ENCODE measurements at places on chromosomes 2 and 18. TPM values are rescaled to one million over a fixed set of nuclear protein-coding genes. Genes with fewer than 3 reads are reported as not detected.

DNA sequence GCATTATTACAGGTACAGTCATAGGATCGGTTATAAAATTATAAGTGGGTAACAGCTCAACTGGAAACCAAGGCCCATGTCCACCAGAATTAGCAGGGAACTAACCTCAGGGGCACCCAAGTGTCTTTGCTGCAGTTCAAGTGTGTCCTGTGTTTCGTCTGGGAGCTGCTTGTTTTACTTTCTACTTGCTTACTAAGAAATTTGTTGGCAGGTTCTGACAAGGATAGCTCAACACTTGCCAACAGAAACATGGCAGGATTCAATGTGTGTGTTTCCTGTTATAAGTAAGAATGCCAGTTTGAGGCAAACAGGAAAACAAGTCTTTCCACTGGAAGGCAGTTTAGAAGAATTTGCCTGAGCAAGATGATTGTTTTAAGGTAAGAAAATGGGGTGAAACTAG, 104.5 kb downstream of the EPHA4 start:
- DNase-seq, result no peak

- DNase-seq, result no peak
Measured at GRCh38 chr2:221064880-221065279, 507.2 kb downstream of the EPHA4 start.

DNA sequence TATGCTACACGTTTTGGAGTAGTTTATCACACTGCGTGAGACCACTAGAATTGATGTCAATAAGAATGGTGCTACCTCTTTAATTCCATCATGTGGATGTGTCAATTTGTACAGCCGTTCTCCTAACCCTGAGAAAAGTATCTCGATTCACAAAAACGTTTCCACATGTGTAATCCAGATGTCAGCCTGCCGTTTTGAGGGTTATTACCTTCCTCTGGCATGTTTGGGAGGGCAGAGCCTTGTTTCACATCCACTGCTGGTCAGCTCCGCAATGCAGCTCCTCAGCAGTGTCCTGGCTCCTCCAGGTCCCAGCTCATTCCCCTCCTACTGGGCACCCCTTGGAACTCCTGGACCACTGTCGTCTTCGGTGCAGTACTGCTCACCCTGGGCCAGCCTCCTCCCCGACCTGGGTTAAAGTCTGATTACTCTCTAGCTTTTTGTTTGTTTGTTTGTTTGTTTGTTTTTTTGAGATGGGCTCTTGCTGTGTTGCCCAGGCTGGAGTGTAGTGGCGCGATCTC, 34.6 kb downstream of the COPS7B start:
- no peak for DNase-seq

- DNase-seq, result no peak
Measured at GRCh38 chr2:96835830-96836229, 8.0 kb downstream of the ANKRD23 start.

- DNase-seq, result no peak
Measured at GRCh38 chr2:30691948-30692828, 115.1 kb downstream of the CAPN13 start.

DNA sequence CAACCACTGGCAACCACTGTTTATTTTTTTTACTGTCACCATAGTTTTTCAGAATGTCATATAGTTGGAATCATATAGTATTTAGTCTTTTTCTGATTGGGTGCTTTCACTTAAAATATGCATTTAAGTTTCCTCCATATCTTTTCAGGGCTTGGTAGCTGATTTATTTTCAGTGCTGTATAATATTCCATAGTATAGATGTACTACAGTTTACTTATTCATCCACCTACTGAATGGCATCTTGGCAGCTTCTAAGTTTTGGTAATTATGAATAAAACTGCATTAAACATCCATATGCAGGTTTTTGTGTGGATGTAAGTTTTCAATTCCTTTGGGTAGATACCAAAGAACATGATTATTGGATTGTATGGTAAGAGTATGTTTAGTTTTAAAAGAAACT, 23.0 kb downstream of the CFAP221 start:
- DNase-seq, result no peak

DNA sequence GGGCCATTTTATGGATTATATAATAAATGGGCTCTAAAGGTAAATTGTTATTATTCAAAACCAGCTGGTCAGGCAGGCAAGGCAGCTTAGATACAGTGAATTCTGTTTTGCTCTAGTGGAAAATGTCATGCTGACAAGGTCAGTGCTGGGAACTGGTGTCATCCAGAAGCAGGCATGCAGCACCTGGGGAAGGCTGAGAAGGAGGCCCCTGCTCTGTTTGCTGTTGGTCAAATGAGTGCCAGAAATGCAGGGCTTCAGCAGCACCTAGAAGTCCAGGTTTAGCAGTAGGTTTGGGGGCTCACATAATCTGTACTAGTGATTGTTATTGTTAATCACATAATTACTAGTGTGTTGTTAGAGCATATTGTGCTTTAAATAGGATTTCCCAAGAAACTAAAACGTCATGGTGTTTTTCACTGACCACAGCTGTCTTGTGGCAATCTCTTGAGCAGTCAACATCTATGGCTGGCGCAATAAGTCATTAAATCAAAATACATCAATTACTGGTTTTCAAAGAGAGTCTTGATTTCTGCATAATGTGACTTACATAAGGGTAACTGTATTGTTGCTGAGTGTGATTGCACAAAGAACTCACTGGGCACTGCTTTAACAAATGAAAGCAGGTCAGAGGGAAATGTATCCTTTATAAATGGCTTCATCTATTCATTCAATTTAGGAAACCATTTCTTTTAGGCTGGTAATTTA, 99.1 kb downstream of the MYO3B start:
- DNase-seq, result no peak

DNA sequence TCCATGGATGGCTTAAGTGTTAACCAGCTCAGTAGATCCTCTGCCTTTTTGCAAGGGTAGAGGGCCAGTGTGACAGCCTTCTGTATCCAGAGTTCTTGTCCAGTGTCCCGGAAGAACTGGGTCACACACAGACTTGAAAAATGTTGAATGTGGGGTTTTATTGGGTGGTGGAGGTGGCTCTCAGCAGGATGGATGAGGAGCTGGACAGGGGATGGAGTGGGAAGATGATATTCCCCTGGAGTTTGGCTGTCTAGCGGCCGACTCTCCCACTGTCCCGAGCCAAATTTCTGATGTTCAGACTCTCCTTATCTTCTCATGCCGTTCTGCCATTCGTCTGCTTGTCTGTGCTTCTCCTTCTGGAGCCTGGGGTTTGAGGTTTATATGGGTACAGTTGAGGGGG, 72.6 kb downstream of the MYO3B start:
- no peak for DNase-seq

GRCh38 chr2:120669121-120669952, 66.3 kb upstream of the GLI2 start:
- no peak for DNase-seq

- DNase-seq, result no peak
Measured at GRCh38 chr2:7497178-7497577, 580.0 kb downstream of the RNF144A start.

- DNase-seq, result no peak
Measured at GRCh38 chr2:238431-238830, 25.4 kb downstream of the SH3YL1 start.

GRCh38 chr2:65432227-65433190, at the start of gene SPRED2:
Gene SPRED2, minus strand, starts transcription at chr2:65432599. Its CDS starts 612 bp downstream, at chr2:65431987.
- peak; percentile 92 for DNase-seq

DNA sequence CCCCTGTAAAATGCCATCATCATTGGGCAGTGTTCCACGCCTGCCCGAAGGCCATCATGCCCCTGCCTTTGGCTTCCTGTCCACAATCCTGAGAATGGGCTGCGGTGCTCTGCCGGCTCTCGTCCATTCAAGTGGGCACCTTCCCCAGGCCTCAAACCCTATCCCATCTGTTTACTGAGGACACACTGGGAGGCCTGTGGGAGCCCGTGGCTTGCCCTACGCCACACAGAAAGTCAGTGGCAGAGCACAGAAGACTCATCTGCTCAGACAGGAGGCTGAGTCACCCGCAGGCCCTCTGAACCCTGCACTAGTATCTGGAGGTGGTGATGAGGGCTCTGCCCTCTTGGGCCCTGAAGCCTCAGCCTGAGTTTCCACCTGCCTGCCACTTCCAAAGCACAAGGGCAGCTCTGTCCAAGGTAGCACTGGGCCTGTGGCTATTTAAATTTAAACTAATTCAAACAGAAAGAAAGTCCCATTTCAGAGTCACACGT, 19.1 kb upstream of the ANKRD53 start:
- DNase-seq, result peak; percentile 55

- no peak for DNase-seq
Measured at GRCh38 chr2:46470114-46470628, 9.2 kb upstream of the TMEM247 start.

GRCh38 chr2:23617167-23617810, 232.3 kb downstream of the KLHL29 start:
- DNase-seq, result peak; percentile 43

- DNase-seq, result no peak
Measured at GRCh38 chr2:86624267-86624547, 542 bp upstream of the RNF103 start.

DNA sequence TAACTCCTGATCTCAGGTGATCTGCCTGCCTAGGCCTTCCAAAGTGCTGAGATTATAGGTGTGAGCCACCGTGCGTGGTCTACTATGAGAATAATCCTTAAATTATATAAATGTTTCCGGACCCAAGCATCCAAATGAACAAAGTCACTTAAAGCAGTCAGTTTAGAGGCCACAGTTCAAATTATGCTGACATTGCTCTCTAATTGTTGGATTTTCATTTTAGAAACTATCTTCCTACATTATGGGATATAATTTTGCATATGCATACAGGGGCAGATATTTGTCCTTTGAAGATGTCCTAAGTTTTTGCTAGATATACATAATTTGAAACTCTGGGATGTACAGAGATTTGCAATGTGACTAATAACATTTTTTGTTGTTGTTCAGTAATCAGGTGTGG, 390.1 kb downstream of the RND3 start:
- DNase-seq, result no peak

DNA sequence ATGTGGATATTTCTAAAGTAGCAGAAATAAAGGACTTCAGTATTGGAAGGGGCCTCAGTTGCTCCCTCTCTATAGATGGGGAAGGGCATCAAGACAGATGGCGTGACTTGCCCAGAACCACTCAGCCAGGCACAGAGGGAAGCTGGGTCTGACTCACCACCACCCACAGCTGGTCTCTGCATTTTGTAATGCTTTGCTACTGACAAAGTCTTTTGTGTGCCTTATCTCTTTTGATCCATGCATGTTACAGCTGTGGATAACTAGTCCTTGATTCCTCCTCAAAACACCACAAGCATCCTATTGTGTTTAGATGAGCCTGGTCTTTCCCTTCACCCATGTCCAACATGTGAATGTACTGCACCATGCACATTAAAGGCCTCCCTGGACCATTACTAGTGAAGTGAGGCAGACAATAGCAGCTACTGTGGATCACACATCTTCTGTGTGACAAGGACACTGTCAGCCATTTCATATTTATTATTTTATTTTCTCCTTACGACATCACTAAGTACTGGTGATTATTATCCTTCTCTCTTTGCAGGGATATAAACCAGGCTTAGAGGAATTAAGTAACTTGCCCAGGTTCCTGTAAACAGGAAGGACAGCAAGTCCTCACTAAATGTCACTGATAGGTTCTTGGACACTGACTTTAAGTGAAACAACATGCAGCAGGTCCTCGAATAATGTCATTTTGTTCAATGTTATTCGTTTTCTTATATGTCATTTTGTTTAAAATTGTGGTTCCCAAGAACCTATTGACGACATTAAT, 29.6 kb upstream of the IL37 start:
- peak; percentile 70 for DNase-seq

GRCh38 chr2:3398857-3399256, 19.4 kb downstream of the TRAPPC12 start:
- no peak for DNase-seq

GRCh38 chr2:112001136-112001715, 53.8 kb upstream of the TMEM87B start:
- DNase-seq, result no peak

Gene KCNK3
- 3.2 TPM for total RNA-seq

Gene OR6B2
- total RNA-seq, result not detected

Gene TEKT4
- not detected for total RNA-seq

Gene POTEJ
- not detected for total RNA-seq

Gene REG3G
- total RNA-seq, result not detected

Gene VWC2L
- total RNA-seq, result not detected

Gene SERPINB3
- not detected for total RNA-seq

Measured in spleen (tissue), 13 donors.